ENCODE measurements at places on chromosomes 2 and 18. TPM values are rescaled to one million over a fixed set of nuclear protein-coding genes. Genes with fewer than 3 reads are reported as not detected.
A peak's percentile ranks its signal among the peaks of the same experiment; 100 is the strongest.

GRCh38 chr2:64325477-64325851 is 128.5 kb upstream of the LGALSL start:
- no peaks in the 10 kb centered on the region for H3K27me3 ChIP-seq
- peaks cover 43% of the 10 kb centered on the region for H3K4me1 ChIP-seq
- H3K4me3 ChIP-seq, result peak overlapping the region; percentile 52
- H3K36me3 ChIP-seq, result no peaks in the 10 kb centered on the region
- DNase-seq, result peak; percentile 59
- H3K27ac ChIP-seq, result peak overlapping the region; percentile 78

RIT2 gene
- total RNA-seq, result not detected

CROCC2 gene
- not detected for total RNA-seq

DNA sequence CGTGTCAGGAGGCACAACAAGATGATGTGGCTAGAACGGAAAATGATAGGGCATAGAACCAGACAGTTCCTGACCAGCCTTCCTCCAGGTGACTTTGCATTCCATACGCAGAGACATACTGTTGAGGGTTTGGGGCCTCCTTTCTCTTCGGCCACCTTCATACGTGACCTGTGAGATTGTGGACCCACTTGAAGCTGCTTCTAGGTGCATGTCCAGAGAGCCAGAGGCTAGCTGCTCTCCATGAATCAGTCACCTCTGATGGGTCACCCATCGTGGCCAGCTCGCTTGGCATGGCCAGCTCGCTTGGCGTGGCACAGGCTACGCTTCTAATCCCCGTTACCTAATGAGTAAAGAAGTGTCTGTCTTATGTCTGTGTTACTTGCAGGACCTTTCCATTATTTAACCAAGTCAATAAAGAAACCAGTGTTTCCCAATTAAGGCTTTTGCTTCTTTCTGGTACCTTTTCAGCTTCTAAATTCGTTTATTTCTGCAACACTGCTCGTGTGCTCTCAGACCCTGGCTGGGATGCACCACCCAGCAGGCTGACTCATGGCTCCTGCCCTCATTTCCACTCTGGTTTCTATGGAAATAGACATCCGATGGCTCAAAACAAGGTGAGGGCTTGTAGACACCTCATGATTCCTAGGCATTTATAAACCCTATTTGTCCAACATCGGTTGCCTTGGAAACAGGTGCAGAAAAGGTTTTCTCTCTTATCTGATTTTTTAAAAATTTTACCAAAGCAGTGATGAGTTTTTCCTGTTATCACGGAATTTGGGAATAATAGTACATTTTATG is 86.7 kb upstream of the B3GNT7 start:
- no peak for DNase-seq
- no peak overlapping the region for H3K4me3 ChIP-seq
- H3K27ac ChIP-seq, result no peak overlapping the region
- H3K27me3 ChIP-seq, result peaks cover 4% of the 10 kb centered on the region

HOXD11 gene
- not detected for total RNA-seq

AQP12A gene
- not detected for total RNA-seq

- peak; percentile 10 for DNase-seq
- H3K36me3 ChIP-seq, result no peaks in the 10 kb centered on the region
- no peak overlapping the region for H3K4me3 ChIP-seq
Observed at GRCh38 chr18:70380915-70381896, 92.4 kb downstream of the SOCS6 start.

SNORC gene
- 1.3 TPM for total RNA-seq

DNA sequence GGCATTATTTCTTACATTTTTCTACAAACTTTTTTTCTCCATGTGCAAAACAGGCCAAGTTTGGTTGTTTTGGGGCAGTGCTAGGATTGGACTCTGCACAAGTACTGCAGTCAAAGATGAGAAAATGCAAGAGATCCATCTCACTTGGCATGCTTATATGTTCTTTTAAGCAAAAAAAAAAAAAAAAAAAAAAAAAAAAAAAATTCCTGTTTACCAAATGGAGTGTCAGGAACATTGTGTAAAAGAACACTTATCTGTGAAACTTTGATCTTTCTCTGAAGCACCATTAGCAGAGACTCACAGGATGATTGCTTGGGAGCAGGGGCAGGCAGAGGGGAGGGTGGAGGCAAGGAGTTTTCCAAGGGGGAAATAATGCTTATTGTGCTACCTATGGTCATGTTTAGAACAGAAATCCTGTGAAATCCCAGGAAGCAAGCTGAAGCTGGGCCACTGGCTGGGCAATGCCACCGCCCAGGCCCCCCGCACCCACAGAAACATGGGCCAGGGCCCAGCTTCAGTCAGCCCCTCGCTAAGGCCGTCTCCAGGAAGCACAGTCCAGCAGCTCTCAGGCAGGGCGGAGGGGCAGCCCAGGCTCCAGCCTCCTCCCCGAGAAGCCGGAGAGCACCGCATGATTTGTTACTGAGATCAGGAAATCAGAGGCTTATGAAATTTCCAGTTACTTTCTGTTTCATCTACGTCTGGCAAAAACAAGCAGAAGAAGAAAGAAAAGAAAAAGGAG is 229.4 kb downstream of the ZNF516 start:
- no peak overlapping the region for H3K27ac ChIP-seq
- H3K4me1 ChIP-seq, result no peaks in the 10 kb centered on the region
- DNase-seq, result no peak
- no peaks in the 10 kb centered on the region for H3K36me3 ChIP-seq
- H3K4me3 ChIP-seq, result no peak overlapping the region
- H3K27me3 ChIP-seq, result no peaks in the 10 kb centered on the region

CIB4 gene
- not detected for total RNA-seq

DNA sequence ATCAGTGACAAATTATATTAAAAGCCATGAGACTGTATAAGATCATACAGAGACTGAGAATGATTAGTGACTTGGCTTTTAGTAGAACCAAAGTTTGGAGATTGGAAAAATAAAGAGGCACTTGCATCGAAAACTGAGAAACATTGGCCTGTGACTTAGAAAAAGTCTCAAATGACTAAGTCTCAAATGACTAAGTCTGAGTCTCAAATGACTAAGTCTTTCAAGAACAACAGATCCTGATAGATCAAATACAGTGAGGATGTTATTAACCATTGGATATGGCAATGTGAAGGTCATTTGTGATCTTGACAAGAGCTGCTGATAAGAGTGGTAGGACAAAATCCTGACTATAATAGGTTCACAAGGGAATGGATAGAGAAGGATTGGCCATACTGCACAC is 135.5 kb upstream of the FANCL start:
- H3K4me1 ChIP-seq, result no peaks in the 10 kb centered on the region
- no peak overlapping the region for H3K27ac ChIP-seq
- no peaks in the 10 kb centered on the region for H3K36me3 ChIP-seq
- H3K4me3 ChIP-seq, result no peak overlapping the region

- no peaks in the 10 kb centered on the region for H3K36me3 ChIP-seq
- no peak overlapping the region for H3K4me3 ChIP-seq
- H3K27me3 ChIP-seq, result no peaks in the 10 kb centered on the region
- no peak overlapping the region for H3K27ac ChIP-seq
- no peak for DNase-seq
Observed at GRCh38 chr18:42192251-42193248, 237.5 kb downstream of the PIK3C3 start.

DNA sequence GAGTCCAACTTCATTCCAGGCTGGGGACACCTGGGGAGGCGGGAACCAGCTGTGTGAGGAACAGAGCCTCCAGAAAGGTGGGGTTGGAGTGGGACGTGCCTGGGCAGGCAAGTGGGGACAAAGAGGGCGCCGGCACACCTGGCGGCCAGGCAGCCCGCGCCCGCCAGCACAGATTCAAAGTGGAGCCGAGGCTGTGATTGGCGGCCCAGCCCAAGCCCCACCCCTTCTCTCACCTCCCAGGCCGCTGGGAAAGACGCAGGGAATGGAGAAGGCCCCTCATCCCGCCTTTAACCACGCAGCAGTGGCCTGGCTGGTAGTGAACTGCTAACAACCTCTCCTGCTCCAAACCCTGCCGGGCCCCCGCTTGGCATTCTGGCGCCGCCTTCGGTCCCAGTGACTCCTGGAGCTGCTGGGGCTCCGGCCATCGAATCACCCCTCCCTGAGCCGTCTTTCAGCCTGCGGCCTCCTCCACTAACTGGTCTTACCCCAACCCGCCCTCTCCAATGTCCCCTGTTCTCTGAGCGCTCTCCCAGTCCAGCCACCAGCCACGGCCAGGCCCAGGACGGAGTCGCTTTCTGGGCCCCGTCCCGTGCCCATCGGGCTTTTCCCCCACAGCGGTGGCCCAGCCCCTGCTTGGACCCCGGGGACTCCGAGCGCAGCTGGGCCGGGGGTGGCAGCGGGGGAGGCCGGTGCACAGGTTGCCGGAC is 27.9 kb upstream of the PTMA start:
- DNase-seq, result no peak
- no peak overlapping the region for H3K4me3 ChIP-seq
- H3K4me1 ChIP-seq, result peaks cover 6% of the 10 kb centered on the region
- H3K27me3 ChIP-seq, result no peaks in the 10 kb centered on the region

CLEC4F gene
- total RNA-seq, result not detected

DNA sequence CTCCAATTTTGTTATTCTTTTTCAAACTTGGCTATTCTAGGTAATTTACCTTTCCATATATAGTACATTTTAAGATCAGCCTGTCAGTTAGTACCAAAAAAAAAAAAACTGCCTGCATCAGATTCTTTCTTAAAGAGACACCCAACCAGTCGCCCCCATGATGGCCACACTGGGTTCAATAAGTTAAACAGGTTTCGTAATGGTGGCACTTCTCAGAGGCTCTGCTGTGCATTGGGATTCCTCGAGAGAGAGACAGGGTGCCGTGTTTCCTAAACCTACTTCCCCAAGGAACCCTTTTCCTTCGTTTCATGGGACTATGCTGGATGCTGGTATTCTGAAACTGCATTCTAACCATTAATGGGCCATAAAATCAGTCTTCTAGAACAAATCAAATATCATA is 37.4 kb downstream of the MYO7B start:
- H3K4me1 ChIP-seq, result peaks cover 4% of the 10 kb centered on the region
- H3K4me3 ChIP-seq, result no peak overlapping the region
- DNase-seq, result no peak
- H3K27me3 ChIP-seq, result no peaks in the 10 kb centered on the region
- H3K36me3 ChIP-seq, result no peaks in the 10 kb centered on the region
- H3K27ac ChIP-seq, result no peak overlapping the region

WDR35 gene
- 3.8 TPM for total RNA-seq

NOL4 gene
- total RNA-seq, result not detected

GRCh38 chr2:101816598-101816997 is 119.1 kb downstream of the MAP4K4 start:
- DNase-seq, result no peak
- no peak overlapping the region for H3K4me3 ChIP-seq
- no peaks in the 10 kb centered on the region for H3K36me3 ChIP-seq
- H3K4me1 ChIP-seq, result peaks cover 30% of the 10 kb centered on the region

SLC66A2 gene
- 49.6 TPM for total RNA-seq

DNA sequence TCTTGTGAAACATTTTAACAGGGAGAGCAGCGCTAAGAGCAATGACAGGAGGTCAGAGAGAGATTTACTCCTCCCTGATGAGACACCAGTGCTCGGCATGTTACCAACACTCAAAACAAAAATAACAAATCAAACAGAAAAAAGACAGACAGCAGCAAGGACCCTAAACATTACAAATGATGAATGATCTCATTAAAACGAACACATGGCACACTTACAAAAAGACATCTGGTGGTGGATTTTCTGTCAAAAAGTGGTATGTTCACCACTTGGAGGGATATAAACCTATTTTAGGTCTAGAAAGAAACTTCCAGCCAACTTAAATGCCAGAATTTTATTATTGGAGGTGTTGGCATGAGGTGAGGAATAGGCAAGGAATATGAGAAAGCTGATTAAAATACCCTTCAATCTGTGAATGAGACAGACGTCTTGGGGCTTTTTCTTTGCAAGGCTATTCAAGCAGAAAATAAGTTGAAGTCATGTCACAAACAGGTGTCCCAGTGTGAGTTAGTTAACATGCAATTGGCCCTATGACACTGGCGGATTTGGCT is 112.8 kb downstream of the PRELID3A start:
- no peak for DNase-seq
- peaks cover 6% of the 10 kb centered on the region for H3K27me3 ChIP-seq
- no peak overlapping the region for H3K27ac ChIP-seq
- H3K4me3 ChIP-seq, result no peak overlapping the region
- no peaks in the 10 kb centered on the region for H3K36me3 ChIP-seq

ATP6V1B1 gene
- total RNA-seq, result not detected

TMEM17 gene
- not detected for total RNA-seq

- peaks cover 5% of the 10 kb centered on the region for H3K27me3 ChIP-seq
- DNase-seq, result no peak
- H3K27ac ChIP-seq, result no peak overlapping the region
- H3K36me3 ChIP-seq, result no peaks in the 10 kb centered on the region
Observed at GRCh38 chr18:24601585-24601984, 141.1 kb downstream of the HRH4 start.

- no peaks in the 10 kb centered on the region for H3K27me3 ChIP-seq
- no peaks in the 10 kb centered on the region for H3K36me3 ChIP-seq
- no peaks in the 10 kb centered on the region for H3K4me1 ChIP-seq
- H3K27ac ChIP-seq, result no peak overlapping the region
- DNase-seq, result no peak
Observed at GRCh38 chr18:28647961-28648360, 471.0 kb upstream of the CDH2 start.

SP3 gene
- 153 TPM for total RNA-seq

DNA sequence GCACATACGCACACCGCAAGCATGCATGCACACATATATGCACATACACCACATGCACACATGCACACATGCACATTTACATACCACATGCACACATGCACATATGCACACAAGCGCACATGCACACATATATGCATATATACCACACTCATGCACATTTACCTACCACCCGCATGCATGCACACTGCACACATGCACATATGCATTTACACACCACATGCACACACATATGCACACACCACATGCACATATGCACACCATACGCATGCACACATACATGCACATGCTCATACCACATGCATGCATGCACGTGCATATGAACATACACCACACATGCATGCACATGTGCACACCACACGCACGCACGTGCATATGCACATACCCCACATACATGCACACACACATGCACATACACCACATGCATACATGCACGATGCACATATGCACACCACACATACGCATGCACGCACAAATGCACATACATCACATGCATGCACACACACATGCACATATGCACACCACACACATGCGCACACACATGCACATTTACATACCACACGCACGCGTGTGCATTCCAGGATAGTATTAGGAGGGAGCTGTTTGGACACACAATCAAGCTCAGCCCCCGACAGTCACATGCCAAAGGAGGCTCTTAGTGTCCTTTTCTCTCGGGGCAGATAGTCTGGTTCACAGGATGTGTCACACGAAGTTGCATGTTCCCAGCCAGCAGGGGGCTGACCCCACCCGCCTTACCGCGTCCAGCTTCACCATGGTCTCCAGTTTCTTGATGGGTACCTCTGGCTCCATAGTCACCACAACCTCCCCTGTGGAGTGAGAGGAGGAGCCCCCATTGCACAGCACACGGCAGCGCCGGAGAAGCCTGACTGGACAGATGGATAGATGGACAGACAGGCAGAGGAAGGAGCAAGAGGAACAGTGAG is 5.9 kb downstream of the OTOF start:
- no peak for DNase-seq
- H3K4me3 ChIP-seq, result no peak overlapping the region
- no peak overlapping the region for H3K27ac ChIP-seq
- no peaks in the 10 kb centered on the region for H3K36me3 ChIP-seq
- H3K4me1 ChIP-seq, result no peaks in the 10 kb centered on the region

GALNT14 gene
- total RNA-seq, result not detected

- H3K4me3 ChIP-seq, result no peak overlapping the region
- H3K36me3 ChIP-seq, result no peaks in the 10 kb centered on the region
- no peak for DNase-seq
- H3K4me1 ChIP-seq, result no peaks in the 10 kb centered on the region
- no peak overlapping the region for H3K27ac ChIP-seq
Observed at GRCh38 chr18:54606835-54607212, 15.8 kb downstream of the DYNAP start.
